ENCODE measurements at places on chromosomes 5 and 9. TPM values are rescaled to one million over a fixed set of nuclear protein-coding genes. Genes with fewer than 3 reads are reported as not detected.

- no peaks in the 10 kb centered on the region for H3K36me3 ChIP-seq
- H3K27me3 ChIP-seq, result peaks cover 5% of the 10 kb centered on the region
- H3K4me3 ChIP-seq, result no peak overlapping the region
- H3K4me1 ChIP-seq, result peaks cover 2% of the 10 kb centered on the region
- no peak for DNase-seq
- no peak overlapping the region for H3K27ac ChIP-seq
These were observed 331.3 kb upstream of the CCNG1 start for GRCh38 chr5:163106098-163106497.

DNA sequence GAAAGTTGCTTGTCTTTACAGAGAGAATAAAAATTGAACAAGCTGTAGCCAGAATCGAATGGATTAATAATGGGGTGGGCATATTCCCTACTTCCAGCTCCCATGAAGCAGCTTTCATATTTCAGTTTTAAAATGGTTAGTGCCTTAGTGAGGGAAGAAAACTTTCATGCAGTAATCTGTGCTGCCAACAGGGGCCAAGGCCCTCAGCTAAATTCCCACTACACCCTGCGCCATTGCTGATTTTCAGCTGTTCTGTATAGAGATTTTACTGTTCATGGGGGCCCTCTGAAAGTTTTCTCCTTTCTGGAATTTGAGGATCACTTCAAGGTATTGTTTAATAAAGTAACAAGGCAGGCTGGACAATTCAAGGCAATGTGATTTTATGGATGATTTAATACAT is 58.2 kb downstream of the CAST start:
- no peak overlapping the region for H3K4me3 ChIP-seq
- H3K27me3 ChIP-seq, result no peaks in the 10 kb centered on the region
- H3K36me3 ChIP-seq, result peaks cover 7% of the 10 kb centered on the region
- no peak for DNase-seq
- peaks cover 9% of the 10 kb centered on the region for H3K4me1 ChIP-seq
- H3K27ac ChIP-seq, result peak overlapping the region; percentile 6

- H3K27ac ChIP-seq, result no peak overlapping the region
- peaks cover 4% of the 10 kb centered on the region for H3K27me3 ChIP-seq
- no peaks in the 10 kb centered on the region for H3K4me1 ChIP-seq
- no peaks in the 10 kb centered on the region for H3K36me3 ChIP-seq
- DNase-seq, result no peak
These were observed 68.9 kb upstream of the GOLM1 start for GRCh38 chr9:86168256-86168655.

CARTPT gene
- not detected for total RNA-seq

DNA sequence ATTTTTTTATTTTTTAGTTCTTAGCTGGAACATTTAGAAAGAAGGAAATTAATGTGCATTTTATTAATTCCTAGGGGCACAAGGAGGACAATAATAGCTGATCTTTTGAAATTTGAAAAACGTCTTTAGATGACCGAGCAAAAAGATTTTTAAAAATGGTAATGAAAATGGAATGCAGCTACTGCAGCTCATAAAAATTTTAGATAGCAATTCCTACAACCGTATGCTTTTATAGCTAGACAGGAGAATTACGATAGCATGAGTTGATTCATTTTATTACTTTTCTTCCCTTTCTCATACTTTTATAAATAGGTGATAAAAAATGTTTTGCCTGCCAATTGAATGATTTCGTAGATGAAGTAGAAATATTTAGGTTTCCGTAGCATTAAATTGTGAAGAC is 13.7 kb upstream of the RUFY1 start:
- H3K27ac ChIP-seq, result no peak overlapping the region
- H3K4me1 ChIP-seq, result peaks cover 7% of the 10 kb centered on the region
- H3K36me3 ChIP-seq, result no peaks in the 10 kb centered on the region
- H3K4me3 ChIP-seq, result no peak overlapping the region
- DNase-seq, result no peak
- no peaks in the 10 kb centered on the region for H3K27me3 ChIP-seq

DNA sequence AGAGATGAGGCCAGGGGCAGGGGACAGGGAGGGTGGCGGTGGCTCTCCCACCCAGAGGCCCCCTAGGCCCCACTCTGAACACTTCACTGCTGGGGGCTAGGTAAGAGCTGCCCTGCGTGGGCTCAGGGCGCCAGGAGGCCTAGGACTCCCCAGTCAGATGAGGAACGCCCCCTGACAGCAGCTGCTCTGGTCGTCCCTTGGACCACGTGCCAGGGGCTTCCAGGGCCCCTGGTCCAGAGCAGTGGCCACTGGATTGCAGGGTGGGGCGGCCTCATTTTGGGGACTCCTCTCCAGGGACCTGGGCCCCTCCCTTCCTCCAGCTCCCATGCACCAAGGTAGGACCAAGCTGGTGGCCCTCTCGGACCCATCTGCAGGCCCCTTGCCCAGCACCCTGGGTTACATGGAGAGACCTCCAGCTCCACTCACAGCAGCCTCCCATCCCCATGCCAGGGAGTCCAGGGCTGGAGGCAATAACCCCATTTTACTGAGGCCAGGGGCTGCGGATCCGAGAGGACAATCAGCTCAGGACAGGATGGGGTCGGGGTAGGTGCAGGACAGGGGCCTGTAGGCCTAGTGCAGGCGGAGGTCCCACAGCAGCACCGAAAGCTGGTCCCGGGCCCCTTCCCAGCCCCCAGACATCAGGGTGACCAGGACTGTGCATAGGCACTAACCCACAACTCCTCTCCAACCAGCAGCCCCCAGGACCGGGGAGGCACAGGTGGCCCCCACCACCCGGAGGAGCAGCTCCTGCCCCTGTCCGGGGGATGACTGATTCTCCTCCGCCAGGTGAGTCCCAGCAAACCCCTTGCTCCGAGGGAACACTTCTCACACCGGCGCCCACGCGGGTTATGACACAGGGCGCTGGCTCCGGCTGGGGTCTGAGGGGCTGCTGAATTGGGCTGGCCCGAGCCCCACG is 1.5 kb downstream of the EGFL7 start:
- H3K27me3 ChIP-seq, result no peaks in the 10 kb centered on the region
- H3K27ac ChIP-seq, result no peak overlapping the region
- H3K4me1 ChIP-seq, result peaks cover 9% of the 10 kb centered on the region
- no peaks in the 10 kb centered on the region for H3K36me3 ChIP-seq

- H3K27ac ChIP-seq, result no peak overlapping the region
- peak overlapping the region; percentile 66 for H3K4me3 ChIP-seq
- H3K27me3 ChIP-seq, result no peaks in the 10 kb centered on the region
- peaks cover 36% of the 10 kb centered on the region for H3K4me1 ChIP-seq
These were observed 14.1 kb downstream of the LCN10 start for GRCh38 chr9:136728548-136729123.

DNA sequence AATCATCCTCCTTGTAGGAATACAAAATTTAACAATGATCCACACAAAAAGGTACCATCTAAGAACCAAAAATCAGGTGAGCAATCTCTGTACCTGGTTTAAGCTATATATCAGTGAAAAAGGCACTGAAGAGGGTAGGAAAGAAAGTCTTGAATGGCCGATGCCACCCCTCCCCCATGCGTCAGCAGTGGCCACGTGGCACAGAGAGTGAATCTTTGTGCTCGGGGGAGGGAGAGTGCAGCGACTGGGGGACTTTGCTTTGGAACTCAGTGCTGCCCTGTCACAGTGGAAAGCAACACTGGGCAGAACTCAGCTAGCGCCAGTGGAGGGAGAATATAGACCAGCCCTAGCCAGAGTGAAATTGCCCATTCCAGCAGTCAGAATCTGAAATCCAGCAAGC is 28.3 kb upstream of the PDE4D start:
- H3K27ac ChIP-seq, result no peak overlapping the region
- H3K4me3 ChIP-seq, result no peak overlapping the region

SLC25A2 gene
- total RNA-seq, result 1.3 TPM

CATSPER3 gene
- total RNA-seq, result 1.1 TPM

GRCh38 chr5:65261499-65261898 is 220.2 kb downstream of the ADAMTS6 start:
- no peak for DNase-seq
- peaks cover 19% of the 10 kb centered on the region for H3K36me3 ChIP-seq
- H3K4me3 ChIP-seq, result no peak overlapping the region
- peaks cover 19% of the 10 kb centered on the region for H3K4me1 ChIP-seq
- H3K27ac ChIP-seq, result no peak overlapping the region

DNA sequence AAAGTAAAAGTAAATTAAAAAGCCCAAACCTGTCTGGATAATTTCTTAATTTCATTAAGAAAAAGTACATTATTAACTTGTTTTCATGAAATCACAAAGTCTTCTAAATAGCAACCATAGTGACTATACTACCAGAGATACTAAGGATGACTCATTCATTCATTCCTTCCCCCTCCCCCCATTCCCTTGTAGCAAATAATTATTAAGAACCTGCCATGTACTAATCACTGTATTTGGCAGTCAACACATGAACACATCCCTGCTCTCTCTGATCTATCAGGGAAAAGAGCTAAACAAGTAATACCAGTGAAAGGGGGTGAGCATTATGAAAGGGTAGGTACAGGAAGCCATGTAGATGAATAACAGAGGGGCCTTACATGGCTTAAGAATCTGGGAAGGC is 203.9 kb downstream of the CWC27 start:
- H3K4me1 ChIP-seq, result no peaks in the 10 kb centered on the region
- no peak overlapping the region for H3K4me3 ChIP-seq
- no peak overlapping the region for H3K27ac ChIP-seq
- peaks cover 26% of the 10 kb centered on the region for H3K36me3 ChIP-seq
- H3K27me3 ChIP-seq, result no peaks in the 10 kb centered on the region

SLC6A18 gene
- not detected for total RNA-seq

DNA sequence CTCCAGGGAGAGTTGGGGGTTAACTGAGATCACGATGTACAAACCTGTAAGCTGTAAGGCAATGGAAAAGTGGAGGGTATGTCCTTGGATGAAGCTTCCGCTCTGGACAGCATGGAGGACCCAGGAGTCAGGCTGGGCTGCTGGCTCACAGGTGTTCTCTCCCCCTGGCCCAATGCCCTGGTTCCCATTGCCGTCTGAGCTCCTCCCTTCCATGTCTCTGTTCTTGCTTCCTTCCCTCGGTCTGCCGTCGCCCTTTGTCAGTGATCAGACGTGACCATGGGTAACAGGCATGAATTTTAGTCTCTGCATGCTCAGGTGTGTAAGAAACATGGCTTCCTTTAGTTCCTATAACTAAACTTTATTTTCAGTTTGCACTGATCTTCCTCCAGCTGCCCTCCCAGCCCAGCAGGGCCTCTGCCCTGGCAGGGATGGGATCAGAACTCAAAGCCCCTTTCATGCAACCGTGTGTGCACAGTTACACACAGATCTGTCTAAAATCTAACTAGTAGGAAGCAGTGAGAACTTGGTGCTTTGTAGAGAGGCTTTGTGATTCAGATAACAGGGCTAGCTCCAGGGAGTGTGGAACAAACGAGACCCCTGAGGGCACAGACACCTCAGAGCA is 51.7 kb upstream of the KCNMB1 start:
- no peaks in the 10 kb centered on the region for H3K36me3 ChIP-seq
- DNase-seq, result no peak
- no peak overlapping the region for H3K27ac ChIP-seq
- H3K4me3 ChIP-seq, result no peak overlapping the region
- H3K27me3 ChIP-seq, result peaks cover 29% of the 10 kb centered on the region

- peaks cover 17% of the 10 kb centered on the region for H3K4me1 ChIP-seq
- no peak for DNase-seq
- no peak overlapping the region for H3K4me3 ChIP-seq
- no peaks in the 10 kb centered on the region for H3K36me3 ChIP-seq
These were observed 150.4 kb upstream of the ERCC6L2 start for GRCh38 chr9:95725045-95725444.

TEX48 gene
- not detected for total RNA-seq

GKAP1 gene
- 9.6 TPM for total RNA-seq

PCDHA9 gene
- 4.0 TPM for total RNA-seq

GRCh38 chr5:62692946-62693713 is 114.5 kb downstream of the LRRC70 start:
- no peak overlapping the region for H3K4me3 ChIP-seq
- H3K27me3 ChIP-seq, result no peaks in the 10 kb centered on the region
- H3K27ac ChIP-seq, result no peak overlapping the region
- peaks cover 4% of the 10 kb centered on the region for H3K4me1 ChIP-seq
- DNase-seq, result no peak
- H3K36me3 ChIP-seq, result no peaks in the 10 kb centered on the region

GRCh38 chr5:160511280-160511929 is 89.8 kb downstream of the PTTG1 start:
- no peak overlapping the region for H3K4me3 ChIP-seq
- H3K4me1 ChIP-seq, result peaks cover 10% of the 10 kb centered on the region
- H3K36me3 ChIP-seq, result no peaks in the 10 kb centered on the region
- no peak for DNase-seq

DNA sequence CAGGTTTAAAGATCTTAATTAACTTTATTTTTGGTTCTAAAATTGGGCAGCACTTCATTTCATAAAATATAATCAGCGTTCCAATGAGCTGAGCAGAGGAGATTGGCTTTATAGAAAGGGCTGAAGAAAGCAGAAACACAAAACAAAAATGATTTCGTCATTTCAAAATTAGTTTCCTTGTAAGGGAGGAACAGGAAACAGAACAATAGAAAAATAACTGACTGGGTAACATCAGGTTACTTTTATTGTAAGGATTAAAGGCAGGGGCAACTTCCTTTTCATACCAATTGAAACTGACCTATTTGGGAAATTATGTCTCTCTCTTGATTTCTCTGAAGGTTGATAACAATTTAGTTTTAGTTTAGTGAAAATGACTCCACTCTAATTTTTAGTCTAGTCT is 157.1 kb downstream of the ATP10B start:
- no peak for DNase-seq
- H3K4me1 ChIP-seq, result no peaks in the 10 kb centered on the region
- H3K4me3 ChIP-seq, result no peak overlapping the region

DNA sequence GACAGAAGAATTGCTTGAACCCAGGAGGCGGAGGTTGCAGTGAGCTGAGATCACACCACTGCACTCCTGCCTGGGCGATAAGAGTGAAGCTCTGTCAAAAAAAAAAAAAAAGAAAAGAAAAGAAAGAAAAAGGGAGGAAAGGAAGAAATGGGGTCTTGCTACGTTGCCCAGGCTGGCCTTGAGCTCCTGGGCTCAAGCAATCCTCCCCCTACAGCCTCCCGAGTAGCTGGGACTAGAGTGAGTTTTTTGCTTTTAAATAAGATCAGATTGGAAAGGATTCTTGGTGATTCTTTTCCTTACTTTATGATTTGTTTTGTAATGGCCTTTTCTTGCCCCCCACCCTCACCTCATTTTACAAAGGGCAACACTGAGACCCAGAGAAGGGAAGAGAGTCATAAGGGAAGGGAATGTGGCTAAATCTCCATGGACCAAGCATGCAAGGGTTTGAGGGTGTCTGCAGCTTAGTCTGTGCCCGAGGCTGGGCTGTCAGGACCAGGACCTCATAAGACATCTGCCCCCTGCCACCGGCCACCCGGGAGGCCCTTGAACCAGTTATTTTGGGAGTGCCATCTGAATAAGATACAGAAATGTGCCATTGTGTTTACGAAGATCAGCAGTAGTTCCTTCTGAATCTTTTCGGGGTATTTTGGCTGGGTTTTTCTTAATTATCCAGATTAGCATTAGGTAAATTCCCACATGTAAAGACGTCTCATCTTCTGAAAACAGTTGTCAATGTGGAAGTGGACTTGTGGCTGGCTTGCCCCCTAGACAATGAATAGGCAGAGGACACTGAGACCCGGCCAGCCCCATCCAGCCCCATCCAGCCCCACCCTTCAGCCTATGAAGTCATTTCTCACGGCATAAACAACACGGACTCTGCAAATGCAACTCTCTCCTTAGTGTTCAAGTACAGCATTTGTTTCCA is 44.5 kb upstream of the GRHPR start:
- peaks cover 21% of the 10 kb centered on the region for H3K27me3 ChIP-seq
- DNase-seq, result no peak
- no peak overlapping the region for H3K27ac ChIP-seq

SEMA4D gene
- 44.7 TPM for total RNA-seq

GPX3 gene
- total RNA-seq, result 2.4 TPM

All from mesothelial cell of epicardium (in vitro differentiated cells).